GM20000 (cell line): ENCODE measurements at places on chromosomes 5 and 9.

DNA sequence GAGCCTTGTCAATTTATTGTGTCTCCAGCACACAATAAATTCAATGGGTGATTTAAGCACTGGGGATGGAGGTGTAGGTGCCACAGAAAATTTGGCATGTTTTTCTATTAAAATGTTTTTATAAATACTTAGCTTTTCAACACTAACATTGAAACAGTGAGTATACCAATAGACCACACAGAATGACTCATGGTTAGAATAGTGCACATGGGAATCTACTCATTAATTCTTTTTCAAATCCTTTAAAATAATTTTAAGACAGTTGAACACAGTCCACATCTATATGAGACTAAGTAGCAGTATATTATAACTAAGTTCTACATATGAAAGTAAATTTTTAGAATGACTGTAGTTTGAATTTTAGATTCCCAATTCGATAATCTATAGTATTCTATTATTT, 67.1 kb downstream of the LNPEP start:
- no peak for DNase-seq

GRCh38 chr9:71985297-71985911, 74.0 kb downstream of the C9orf85 start:
- DNase-seq = no peak

DNA sequence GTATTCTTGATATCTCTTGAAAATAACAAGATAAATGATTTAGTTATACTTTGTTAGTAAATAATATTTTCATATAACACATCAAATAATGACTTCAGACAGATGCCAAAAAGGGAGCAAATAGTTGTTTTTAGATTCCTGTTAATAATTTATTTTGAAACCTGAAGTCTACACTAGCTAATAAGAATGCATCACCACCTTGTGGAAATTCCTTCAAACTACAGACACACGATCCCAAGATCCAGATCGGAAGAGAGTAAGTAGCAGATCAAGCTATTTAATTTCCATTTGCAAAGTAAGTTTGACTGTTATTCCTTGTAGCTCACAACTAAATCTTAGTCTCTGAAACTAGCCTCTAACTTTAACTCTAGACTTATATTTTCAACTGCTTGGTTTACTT, 35.5 kb upstream of the ISL1 start:
- no peak for DNase-seq

- no peak for DNase-seq
Observed at GRCh38 chr5:168822248-168822744, 243.1 kb upstream of the PANK3 start.

GRCh38 chr9:123099042-123099441, 65.6 kb downstream of the GPR21 start:
- no peak for DNase-seq

DNA sequence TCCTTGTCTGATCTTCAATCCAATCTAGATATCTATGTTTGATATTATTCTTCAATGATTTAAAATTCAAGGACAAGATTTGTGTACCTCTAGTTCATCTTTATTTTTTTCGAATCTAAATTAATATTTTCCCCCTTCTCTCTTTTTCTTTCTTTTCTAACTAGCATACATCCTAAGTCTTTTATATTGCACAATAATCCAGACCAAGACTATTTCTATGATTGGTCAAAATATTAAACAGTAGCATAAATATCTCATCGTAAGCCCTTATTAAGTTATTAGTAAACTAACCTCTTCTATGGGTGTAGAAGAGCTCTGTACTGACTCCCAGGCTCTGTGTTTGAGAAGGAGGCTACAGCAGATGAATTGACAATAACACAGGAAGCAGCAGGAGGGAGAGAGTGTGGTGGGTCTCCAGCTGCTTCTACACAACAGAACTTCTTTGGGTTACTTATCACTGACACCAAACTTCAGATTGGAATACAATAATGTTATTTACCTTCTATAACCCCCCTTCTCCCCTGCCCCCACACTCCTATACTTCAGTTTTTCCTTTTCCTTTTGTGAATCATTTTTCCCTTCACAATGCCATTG, 11.9 kb upstream of the PLCXD3 start:
- DNase-seq = no peak

DNA sequence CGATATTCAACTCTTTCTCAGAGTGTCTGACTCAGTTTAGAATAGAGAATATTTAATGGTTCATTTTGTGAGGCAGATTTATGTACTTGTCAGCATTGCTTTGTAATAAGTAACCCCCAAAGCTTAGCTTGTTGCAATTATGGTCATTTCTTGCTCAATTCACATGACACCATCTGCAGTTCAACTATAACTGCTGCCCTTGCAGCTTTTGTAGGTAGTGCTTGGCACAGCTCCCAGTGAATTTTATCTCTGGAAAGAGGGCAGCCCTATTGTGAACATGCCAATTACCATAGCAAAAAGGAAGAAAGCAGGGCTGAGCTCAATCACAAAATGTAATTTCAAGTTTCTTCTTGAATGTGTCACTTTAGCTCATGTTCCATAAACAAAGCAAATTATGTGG, 1587.7 kb upstream of the ACO1 start:
- no peak for DNase-seq

DNA sequence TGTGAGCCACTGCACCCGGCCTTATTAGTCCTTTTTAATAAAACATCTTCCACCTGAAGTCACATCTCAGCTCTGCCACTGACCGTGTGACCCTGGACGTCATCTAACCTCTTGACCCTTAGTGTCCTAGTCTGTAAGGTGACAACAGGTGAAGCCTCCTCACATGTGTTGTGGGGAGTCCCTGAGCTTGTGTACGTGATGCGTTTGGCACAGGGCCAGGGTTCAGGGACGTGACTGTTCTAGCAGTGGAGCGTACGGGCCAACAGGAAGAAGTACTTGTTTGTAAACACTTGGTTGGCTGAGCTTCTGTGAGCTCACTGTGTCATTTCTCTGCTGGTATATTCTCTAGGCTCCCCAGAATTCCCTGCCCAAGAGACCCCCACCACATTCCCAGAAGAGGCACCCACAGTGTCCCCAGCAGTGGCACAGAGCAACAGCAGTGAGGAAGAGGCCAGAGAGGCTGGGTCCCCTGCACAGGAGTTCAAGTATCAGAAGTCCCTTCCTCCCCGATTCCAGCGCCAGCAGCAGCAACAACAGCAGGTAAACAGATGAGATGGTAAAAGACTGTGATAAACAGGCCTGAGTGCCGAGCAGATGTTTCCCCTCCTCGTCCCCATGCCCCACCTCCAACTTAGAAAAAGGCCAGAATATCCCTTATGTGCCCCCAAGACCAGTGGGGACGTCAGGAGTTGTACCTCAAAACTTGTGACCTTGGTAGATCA, 35.3 kb upstream of the POMT1 start:
- no peak for DNase-seq

DNA sequence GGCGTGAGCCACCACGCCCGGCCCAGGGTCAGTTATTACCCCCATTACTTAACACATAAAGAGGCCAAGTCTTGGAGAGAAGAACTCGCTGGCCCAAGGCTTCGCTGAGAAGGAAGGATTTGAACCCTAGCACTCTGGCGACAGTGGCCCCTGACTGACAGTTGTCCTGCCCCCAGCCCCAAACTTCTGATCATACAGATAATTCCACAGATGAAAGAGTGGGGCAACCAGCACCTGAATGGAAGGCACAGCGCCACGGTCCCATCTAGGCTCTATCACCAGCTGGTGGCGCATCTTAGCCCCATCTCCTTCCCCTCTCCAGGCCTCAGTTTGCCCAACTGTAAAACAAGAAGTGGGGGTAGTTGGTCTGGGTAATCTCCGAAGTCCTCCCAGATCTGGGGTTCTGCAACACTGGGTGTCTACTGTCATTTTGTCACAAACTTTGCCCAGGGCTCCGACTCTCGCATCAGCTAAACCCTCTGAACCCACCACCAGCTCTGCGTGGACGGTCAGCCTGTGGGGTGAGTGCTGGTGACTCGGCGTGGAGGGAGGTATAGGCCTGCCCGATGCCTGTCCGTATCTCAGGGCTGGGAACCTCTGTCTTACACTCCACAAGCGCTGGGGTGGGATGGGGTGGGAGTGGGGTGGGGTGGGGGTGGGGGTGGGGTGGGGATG, 209.3 kb downstream of the C9orf50 start:
- DNase-seq = no peak

GRCh38 chr5:102809033-102809432, 53.9 kb downstream of the PAM start:
- DNase-seq = no peak

GRCh38 chr9:94882966-94883641, 156.6 kb downstream of the AOPEP start:
- no peak for DNase-seq

DNA sequence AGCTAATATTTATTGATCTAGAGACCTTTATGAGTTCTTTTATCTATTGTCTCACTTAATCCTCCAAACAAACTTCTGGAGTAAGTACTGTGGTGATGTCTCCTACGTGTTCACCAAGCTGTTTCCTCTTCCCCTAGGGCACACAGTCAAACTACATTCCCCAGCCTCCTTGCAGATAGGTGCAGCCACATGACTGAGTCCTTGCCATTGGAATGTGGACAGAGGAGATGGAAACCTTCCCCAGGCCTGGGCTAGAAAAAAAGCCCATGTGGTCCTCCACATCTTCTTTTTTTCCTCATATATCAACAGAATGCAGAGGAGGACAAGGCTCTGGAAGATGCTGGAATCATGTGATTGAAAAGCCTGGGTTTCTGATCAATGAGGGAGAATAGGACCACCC, 88.0 kb downstream of the ANKRD55 start:
- no peak for DNase-seq
